T-helper 2 cell (primary cell): ENCODE measurements at places on chromosomes 13 and 19.
A peak's percentile ranks its signal among the peaks of the same experiment; 100 is the strongest.

DNA sequence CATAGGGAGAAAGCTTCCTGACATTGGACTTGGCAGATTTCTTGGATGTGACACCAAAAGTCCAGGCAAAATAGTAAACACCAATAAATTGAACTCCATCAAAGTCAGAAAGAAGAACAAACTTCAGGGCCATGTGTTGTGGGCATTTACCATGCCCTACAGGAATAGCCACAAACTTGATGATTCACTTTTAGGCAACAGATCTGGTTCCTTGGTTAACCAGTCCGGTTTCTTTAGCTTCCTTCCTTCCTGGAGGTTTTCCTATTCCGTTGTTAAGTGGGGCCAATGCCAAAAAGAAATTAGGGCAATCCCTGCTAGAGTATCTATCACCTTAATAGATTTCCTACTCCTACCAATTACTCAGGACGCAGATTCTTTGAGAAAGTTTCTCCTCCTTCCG, 25.2 kb downstream of the IGFL1 start:
- no peak for DNase-seq

DNA sequence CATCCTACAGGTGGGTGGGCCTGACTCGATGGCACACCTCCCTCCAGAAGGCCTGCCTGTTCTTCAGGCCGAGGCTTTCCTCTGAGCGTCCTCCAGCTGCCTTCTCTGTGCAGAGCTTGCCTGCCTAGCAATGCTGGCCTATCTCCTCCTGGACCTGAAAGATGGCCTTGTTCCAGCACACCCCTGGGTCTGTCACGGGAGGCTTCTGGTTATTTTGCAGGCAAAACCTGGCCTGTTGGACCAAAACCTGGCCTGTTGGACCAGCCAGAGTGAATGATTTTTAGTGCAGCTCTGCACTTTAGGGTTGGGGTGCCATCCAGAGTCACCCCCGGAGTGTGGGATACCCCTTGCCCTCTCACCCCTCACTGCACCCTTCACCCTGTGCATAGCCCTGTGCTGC, 128.4 kb downstream of the KATNAL1 start:
- no peak for DNase-seq

GRCh38 chr19:52237771-52238400, 31.5 kb upstream of the ZNF766 start:
- DNase-seq: no peak

GRCh38 chr13:46124967-46125933, 20.4 kb upstream of the CPB2 start:
- DNase-seq: no peak

DNA sequence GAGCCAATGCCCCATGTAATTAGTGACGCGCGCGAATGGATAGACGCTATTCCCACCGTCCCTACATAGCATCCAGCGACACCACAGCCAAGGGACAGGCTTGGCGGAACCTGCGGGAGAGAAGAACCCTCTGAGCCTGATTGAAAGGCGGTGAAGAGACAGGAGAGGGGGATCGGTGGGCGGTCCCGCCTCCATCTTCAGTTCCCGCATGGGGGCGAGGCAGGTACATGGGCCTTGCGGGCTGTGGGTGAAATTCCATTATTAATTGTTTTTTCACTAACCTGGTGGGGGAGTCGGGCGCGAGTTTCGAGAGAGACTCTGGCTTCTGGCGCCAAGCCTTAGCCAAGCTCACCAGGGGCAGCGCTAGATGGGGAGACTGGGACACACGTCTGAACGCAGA, 8.4 kb upstream of the TEX101 start:
- DNase-seq: no peak

GRCh38 chr13:23365652-23366051, 67.8 kb downstream of the SACS start:
- no peak for DNase-seq

- no peak for DNase-seq
Observed at GRCh38 chr19:823565-824121, 1.9 kb upstream of the PLPPR3 start.

DNA sequence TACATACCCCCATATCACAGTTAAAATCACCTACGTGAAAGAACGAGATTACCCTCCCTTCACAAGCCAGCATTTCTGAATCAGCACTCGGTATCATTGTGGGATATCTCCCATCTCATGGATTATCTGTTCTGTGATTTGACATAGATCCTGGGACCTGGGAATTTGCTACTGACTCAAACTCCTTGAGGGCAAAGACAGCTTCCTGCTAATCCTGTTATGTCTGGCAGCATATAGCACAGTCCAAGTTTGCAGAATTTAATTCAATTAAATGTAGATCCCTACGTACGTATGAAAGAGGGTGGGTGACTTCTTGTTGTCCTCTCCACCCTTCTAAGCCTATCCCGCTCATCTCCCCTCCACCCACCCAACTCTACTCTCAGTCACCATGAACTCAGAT, 476.5 kb downstream of the KLF5 start:
- no peak for DNase-seq

GRCh38 chr19:7676854-7677253, at the start of gene MCEMP1:
Gene MCEMP1 (plus strand): TSS chr19:7677090. CDS start chr19:7677121, 31 bp downstream.
- DNase-seq: no peak

GRCh38 chr19:33406521-33407139, 33.1 kb downstream of the CEBPG start:
- peak; percentile 30 for DNase-seq

- DNase-seq: no peak
Observed at GRCh38 chr13:100881291-100881864, 206.8 kb upstream of the TMTC4 start.

DNA sequence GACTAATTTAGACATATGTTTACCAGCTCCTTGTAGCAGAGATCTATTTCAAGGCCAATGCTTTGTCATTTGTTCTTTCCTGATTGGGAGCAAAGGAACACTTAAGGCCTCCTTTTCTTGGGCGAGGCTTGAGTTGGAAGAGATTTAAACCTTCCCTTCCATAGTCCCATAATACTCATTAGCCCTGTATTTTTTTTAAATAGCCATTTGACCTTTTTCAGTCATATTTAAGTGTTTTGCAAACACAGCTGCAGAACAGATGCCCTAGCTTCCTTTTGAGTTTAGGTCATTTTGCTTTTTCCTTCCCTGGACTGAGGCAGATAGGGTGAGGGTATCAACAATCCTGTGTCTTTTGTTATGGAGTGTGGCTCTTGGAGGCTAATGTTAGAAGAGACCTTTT, 198.3 kb downstream of the NBEA start:
- DNase-seq: no peak

DNA sequence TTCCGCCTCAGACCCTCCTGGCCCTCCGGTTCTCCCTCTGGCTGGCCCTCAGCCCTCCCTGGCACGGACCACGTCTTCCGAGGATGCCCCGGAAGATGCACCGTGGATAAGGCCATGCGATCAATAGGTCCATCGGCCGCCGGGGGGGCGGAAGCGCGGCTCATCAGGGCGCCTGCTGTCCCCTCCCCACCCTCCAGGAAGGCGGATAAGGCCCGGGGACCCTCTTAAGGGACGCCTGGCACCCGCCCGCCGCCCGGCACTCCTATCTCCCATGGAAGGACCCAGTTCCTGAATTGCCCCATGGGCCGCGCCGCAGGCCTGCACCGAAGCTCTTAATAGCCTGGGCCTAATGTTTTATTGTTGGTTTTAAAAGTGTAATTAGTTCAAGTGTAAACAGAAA, 46.2 kb upstream of the TCF3 start:
- DNase-seq: no peak

DNA sequence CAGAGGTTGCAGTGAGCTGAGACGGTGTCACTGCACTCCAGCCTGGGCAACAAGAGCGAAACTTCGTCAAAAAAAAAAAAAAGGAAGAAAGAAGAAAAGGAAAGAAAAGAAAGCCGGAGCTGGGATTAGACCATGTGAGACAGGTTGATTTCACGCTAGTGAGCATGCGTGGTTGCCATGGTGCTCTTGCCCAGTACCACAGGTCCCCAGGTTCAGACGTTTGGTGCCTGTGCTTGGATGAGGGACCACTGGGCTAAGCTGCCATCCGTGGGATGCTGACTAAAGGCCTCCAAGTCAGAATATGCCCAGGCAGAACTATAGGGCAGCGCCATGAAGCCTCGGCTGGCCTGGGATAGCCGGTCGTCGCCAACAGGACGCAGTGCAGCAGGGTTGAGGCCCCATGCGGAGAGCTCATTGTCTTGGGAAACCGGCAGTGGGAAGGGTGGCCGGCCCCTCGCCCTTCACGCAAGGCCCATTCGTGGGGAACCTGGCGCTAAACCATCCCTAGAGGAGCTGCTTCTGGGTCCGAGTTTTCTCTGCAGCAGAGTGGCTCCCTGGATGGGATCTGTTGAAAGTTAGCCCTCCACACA, 7.2 kb upstream of the TEX101 start:
- DNase-seq: no peak

- DNase-seq: no peak
Observed at GRCh38 chr19:591099-591958, 1.6 kb downstream of the HCN2 start.

GRCh38 chr19:31096062-31096830, 253.0 kb downstream of the TSHZ3 start:
- no peak for DNase-seq

GRCh38 chr19:46890423-46891170, 29.8 kb downstream of the ARHGAP35 start:
- DNase-seq: no peak

DNA sequence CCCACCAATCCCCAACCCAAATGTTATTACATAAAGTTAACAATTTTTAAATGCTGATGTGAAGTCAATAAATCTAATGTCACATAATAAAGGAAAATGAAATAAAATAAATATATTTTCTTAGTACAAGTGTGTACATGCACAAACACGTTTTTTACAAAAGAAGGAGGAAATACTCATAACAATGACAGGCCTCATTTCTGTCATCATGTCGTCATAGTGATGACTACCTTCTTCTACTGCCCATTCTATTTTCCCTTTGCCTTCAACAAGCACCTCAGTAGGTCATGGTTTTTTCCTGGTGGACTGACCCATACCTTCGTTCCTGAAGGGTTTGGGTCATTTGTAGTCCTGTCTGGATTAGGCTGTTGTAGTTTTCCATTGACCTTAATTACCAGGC, 185.3 kb upstream of the IPO5 start:
- no peak for DNase-seq

- DNase-seq: no peak
Observed at GRCh38 chr19:54477650-54478049, 4.6 kb upstream of the CDC42EP5 start.

DNA sequence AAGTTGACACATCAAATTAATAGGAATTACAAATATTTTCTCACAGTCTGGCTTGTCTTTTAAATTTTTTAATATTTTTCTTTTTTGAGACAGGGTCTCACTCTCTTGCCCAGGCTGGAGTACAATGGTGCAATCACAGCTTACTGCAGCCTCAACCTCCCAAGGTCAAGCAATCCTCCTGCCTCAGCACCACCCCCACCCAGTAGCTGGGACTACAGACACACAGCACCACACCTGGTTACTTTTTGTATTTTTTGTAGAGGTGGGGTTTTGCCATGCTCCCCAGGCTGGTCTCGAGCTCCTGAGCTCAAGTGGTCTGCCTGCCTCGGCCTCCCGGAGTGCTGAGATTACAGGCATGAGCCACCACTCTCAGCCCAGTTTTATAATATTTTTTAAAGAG, 72.0 kb downstream of the SPATA13 start:
- no peak for DNase-seq

DNA sequence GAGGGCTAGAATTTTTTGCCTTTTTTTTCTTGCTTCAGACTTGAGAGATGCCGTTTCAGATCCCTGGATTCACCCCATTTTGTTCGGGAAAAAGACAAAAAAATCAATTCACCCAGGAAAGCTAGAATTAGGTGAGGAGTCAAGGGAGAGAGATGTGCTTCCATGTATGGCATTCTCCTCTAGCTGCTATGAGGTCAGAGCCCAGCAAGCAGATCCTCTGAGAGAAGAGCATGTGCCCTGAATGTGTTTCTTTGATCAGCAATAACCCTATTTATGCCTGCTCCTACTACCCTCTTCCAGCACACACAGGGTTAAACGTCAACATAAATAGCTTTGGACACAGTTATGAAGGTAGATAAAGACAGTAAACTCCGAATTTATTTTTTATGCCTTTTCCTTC, 53.6 kb downstream of the NDFIP2 start:
- no peak for DNase-seq

- DNase-seq: no peak
Observed at GRCh38 chr19:38743394-38744297, 628 bp downstream of the CAPN12 start.

- no peak for DNase-seq
Observed at GRCh38 chr13:34435338-34435737, 506.7 kb upstream of the NBEA start.

- DNase-seq: no peak
Observed at GRCh38 chr13:95234242-95234641, 67.0 kb downstream of the ABCC4 start.

- DNase-seq: no peak
Observed at GRCh38 chr19:56987184-56987583, 132.6 kb upstream of the USP29 start.

DNA sequence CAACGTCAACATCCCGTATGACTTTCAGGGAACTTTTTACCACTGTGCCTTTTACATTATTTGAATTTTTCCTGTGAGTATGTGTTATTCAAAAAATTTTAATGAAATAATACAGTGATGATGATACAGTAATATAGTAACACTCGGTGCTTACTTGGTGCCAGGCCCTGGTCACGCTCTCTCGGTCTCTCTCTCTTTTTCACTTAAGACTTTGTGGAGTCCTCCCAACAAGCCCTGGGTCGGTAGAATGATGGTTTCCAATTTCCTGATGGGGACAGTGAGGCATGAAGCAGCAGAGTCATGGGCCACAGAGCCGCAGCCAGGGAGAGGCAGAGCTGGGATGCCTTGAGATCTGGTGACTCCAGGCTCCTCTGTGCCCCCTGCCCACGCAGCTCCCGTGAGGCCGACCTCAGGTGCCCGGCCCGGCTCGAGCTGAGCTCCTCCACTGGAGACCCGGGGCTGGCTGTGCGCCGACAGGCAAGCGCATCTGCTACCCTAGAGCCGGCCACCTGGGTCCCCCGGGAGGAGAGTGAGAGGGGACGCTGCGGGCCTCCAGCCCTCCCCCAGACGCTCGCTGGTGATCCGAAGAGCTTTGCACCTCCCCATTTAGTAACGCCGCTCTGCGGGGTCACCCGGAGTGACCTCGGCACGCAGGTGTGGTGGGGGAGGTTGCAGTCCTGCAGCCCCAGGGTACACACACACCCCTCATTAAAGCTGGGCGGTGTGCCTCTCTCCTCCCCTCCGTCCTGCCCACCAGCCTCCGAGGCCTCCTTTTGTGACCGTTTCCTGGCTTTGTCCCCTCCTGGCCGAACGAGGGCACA, 4.4 kb upstream of the SBK3 start:
- DNase-seq: no peak

- DNase-seq: no peak
Observed at GRCh38 chr13:78105656-78106055, 187.0 kb upstream of the EDNRB start.
